Activated CD8-positive, alpha-beta T cell treated with anti-CD3 and anti-CD28 coated beads, Interleukin-2, amount 10 ng/mL, durations not matched to agents 7 days and 5 days (primary cell): ENCODE measurements at places on chromosomes 3 and 15.

- DNase-seq: no peak
Observed at GRCh38 chr3:192652727-192653126, 74.6 kb downstream of the FGF12 start.

GRCh38 chr3:49157289-49157688 lies 8.8 kb downstream of the CCDC71 start:
- DNase-seq: no peak

DNA sequence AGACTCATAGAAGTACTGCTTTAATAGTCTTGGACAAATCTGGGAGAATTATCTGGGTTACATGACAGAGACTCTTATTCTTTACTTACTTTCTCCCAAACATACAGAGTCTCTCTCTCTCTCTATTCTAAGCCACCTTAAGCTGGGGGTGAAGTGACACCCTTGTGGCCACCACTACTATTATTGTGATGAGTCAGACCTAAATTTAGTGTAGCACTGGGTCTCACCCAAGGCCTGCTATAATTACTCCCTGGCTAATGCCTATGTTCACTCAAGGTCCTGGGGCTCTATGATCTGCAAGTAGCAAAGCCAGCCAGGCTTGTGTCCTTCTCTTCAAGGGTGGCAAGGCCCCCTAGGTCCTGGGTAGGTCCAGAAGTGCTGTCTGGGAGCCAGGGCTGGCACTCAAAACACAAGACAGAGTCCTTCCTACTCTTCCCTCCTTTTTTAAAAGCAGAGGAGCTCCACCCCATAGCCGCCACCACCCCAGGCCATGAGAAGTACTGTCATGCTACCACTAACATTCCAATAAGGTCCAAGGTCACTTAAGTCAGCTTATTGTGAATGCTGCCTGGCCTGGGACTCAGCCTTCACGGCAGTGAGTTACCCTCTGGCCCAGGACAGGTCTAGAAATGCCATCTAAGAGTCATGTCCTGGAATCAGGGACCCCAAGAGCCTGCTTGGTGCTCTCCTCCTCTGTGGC lies 183.6 kb downstream of the POLQ start:
- DNase-seq: no peak

- DNase-seq: no peak
Observed at GRCh38 chr3:39637807-39638206, 170.3 kb downstream of the MOBP start.

DNA sequence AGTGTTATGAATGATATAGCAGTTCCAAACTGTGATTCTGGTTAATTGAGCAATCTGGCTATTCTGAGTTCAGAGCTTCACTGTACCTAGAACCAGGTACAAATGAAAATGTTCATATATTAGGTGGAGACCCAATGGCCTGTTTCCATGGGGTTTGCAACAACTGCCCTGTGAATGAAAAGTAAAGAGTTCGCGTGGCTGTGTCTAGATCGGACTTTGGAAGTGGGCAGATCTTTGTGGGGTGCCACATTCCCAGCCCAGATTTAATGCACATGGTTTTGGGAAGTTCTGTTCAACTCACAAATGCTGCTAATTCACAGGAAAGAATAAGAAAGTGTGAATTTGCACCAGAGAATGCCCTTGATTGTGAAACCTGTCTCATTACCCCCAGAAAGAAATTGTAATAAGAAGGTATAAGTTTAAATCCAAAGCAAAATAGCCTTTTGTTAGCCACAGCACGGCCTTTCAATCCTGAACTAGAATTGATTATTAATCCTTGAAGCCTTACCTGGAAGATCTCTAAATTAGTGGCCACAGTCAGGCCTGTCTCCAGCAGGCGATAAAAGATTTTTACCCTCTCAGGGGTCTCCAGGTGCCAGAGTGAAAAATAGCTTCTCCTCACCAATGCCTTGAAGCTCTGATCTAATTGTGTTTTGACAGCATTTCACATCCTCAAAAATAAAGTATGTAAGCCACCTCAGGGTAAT lies 22.6 kb downstream of the WHAMM start:
- no peak for DNase-seq

DNA sequence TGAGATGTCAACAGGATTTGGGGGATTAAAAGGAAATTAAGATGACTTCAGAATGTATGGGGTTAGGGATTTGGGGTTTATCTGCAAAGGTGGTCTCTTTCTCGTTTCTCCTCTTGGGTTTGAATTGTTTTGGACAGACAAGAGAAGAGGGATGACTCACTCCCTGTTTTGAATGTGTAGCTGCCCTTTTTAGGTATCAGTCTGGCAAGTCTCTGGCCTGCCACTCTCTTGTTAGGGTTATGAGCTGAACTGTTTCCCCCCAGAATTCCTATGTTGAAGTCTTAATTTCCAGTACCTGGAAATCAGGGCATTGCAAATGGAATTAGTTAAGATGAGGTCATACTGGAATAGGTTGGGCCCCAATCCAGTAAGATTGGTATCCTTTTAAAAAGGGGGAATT lies 291.7 kb downstream of the MEX3B start:
- no peak for DNase-seq

DNA sequence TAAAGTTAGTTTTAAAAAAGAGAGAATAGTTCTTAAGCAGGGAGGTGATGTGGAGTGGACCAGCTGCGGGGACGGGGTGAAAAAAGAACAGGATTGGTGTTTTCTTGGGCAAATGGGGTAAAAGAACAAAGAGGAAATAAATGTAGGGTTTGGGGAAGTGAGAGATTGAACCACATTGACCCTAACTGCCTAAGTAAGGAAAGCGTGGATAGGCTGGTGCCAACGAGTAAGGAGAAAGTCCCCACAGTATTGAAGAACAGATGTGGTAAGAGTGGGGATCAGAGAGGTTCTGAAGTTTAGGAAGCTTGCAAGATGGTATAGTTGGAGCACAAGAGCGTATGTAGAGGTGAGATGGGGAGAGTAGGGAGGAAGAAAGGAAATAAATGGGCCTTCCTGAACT lies 17.0 kb downstream of the IREB2 start:
- no peak for DNase-seq

- no peak for DNase-seq
Observed at GRCh38 chr3:10968401-10968800, 24.1 kb upstream of the SLC6A1 start.

DNA sequence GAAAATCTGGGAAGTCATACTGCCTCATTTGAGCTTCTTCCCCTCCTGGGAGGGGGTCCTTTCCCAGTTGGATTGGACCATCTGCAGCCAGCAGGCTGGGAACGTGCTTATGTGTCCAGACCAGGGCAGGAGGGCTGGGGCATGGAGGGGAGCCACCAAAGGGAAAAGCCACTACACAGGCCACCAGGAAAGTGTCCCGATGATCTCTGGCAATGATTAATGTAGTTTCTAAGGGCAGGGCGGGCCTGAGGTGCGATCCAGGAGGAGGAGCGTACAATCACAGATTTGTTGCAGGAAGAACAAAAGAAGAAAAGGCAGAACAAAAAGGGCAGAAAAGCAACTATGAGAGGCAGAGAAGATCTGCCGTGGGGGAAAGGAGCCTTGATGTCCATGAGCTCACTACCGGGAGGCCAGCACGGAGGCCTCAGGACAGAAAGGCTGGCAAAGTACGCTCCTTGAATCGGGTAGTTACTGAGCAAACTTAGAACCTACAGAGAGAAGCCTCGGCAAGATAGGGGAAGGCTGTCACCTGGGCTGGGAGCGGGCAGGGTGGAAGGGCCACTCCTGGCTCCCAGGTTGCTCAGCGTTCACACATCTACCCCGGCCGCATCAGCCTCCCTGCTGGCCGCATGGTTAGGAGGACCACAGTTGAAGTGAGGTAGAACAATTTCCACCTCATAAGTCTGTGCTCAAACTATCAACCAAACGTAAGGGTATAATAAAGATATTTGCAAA lies 79.5 kb upstream of the PCSK6 start:
- DNase-seq: no peak

- DNase-seq: no peak
Observed at GRCh38 chr15:23910030-23910429, 222.9 kb upstream of the NDN start.

GRCh38 chr3:48082580-48083184 lies 66.5 kb upstream of the MAP4 start:
- DNase-seq: no peak

GRCh38 chr15:69141286-69141701 lies 19.1 kb upstream of the GLCE start:
- DNase-seq: no peak

DNA sequence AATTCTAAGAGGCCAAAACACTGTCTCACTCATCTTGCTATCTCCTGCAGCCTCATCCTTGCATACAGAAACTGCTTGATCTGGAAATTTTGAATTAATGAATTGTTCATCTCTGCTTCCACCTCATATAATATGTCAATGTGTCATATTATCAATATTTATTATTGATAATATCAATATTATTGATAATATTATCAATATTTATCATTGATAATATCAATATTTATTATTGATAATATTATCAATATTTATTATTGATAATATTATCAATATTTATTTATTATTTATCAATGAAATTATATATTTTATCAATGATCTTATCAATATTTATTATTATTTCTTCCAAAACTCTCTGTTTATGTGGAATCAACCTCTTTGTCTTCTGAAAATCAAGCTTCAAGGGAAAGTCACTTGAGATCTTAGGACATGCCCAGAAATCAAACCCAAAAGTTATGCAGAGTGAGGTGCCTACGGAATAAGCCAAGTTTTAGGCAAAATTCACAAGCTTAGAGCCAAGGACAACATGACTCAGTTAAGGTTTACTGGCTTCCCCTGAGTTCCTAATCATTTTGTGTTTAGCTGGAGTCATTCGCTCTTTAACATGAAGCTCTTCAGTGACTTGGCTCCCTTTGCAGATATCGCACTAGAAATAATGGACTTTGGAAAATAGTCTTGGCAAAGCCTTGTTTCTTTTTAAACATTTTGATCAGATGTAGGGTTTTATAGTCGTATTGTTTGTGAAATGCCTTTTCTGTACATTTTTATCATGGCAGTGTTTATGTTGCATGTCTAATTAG lies 297.1 kb upstream of the RARB start:
- no peak for DNase-seq

- DNase-seq: no peak
Observed at GRCh38 chr15:71962537-71962936, 152.2 kb downstream of the NR2E3 start.

- DNase-seq: no peak
Observed at GRCh38 chr15:60614862-60615771, 136.2 kb upstream of the ICE2 start.

GRCh38 chr15:69311319-69311721 lies 12.6 kb downstream of the PAQR5 start:
- no peak for DNase-seq

DNA sequence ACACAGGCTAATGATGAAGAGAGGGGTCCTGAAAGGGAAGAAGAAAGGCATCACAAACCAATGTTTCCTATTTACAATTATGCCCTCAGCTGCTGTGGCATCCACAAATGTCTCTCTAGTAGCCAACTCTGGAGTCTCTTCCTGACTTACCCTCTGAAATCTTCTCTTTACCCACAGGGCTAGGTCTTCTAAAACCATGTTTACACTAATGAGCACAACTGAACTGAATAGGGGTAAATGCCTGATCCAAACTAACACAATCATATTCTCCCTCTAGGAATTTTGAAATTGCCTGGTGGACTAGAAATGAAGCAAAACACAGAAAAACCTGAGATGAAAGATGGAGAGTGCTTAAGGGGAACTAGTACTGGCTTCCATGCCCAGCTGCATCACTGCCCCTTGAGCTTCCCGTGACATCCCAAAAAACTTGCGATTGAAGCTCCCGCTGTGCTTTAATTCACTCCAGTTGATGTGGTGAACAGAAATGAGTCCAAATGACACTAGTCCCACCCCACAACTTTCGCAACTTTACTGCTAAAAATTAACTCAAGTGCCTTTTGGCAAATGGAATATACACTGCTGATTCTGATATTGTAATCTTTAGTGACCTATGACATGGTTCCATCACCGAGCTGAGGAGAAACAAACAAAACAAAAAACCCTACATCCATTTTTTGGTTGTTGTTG lies 32.8 kb downstream of the CFAP20DC start:
- no peak for DNase-seq

- no peak for DNase-seq
Observed at GRCh38 chr3:125250973-125251372, 38.4 kb upstream of the SLC12A8 start.

- no peak for DNase-seq
Observed at GRCh38 chr15:67242708-67243111, 11.8 kb downstream of the AAGAB start.

DNA sequence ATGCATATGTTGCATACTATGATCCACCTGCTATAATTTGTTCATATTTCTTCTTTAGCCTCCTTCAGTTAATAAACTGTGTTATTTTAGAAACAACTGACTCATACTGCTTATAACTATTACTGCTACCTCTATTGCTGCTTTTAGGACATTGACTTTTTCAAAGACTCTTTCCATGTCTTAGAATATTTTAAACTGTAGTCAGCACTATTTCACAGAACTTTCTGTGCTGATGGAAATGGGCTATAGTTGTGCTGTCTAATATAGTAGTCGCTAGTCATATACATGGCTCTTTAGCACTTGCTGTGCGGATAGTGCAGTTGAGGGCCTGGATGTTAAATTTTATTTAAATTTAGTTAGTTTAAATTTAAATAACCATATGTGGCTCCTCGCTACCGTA lies 55.6 kb downstream of the NEK11 start:
- no peak for DNase-seq

GRCh38 chr15:55245059-55245458 lies 44.6 kb downstream of the RAB27A start:
- DNase-seq: no peak

- DNase-seq: no peak
Observed at GRCh38 chr3:155766206-155766605, 21.3 kb upstream of the PLCH1 start.

- DNase-seq: no peak
Observed at GRCh38 chr15:69338535-69339213, 40.0 kb downstream of the PAQR5 start.

DNA sequence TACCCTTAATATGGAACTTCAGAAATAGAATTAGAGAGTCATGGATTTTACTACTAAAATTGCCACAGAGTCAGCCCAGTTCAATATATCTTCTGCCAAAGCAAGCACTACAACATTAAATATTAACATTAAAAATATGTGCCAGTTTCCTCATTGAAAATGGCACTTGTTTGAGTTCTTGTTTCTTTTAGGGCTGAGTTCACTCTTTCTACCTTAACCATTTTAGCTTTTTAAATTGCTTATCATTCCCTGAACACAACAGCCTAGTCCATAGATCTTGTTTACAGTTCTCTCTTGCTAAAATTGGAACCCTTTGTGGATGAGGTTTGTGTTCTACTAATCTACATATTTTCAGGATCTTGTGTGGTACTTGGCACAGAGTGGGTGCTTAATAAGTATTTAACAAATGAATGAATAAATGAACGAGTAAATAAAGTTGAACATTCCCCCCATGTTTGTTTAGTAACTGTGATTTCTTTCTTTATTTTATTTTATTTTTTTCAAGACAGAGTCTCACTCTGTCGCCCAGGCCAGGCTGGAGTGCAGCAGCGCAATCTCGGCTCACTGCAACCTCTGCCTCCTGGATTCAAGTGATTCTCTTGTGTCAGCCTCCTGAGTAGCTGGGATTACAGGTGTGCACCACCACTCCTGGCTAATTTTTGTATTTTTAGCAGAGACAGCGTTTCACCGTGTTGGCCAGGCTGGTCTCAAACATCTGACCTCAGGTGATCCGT lies 46.0 kb upstream of the SLC7A14 start:
- no peak for DNase-seq

GRCh38 chr3:102060814-102061213 lies 211.5 kb downstream of the NFKBIZ start:
- no peak for DNase-seq
